Naive thymus-derived CD4-positive, alpha-beta T cell (primary cell): ENCODE measurements at places on chromosomes 2 and 18.

DNA sequence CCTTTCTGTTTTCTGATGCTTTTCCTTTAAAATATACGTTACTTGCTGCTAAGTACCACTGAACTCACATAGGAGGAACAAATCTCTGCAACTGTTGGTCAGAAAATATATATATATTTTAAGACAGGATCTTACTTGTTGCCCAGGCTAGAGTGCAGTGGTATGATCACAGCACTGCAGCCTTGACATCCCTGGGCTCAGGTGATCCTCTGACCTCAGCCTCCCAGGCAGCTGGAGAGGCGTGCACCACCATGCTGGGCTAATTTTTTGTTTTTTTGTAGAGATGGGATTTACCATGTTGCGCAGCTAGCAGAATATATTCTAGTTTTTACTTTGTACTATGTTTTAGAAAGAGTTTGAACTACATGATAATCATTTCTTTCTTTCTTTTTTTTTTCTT is 51.5 kb downstream of the EHBP1 start:
- DNase-seq: no peak

GRCh38 chr2:239727182-239727775 is 297.9 kb downstream of the NDUFA10 start:
- no peak for DNase-seq

GRCh38 chr18:6010284-6010683 is 115.0 kb upstream of the TMEM200C start:
- DNase-seq: no peak

- DNase-seq: no peak
Observed at GRCh38 chr18:30572214-30572613, 470.3 kb downstream of the DSC3 start.

DNA sequence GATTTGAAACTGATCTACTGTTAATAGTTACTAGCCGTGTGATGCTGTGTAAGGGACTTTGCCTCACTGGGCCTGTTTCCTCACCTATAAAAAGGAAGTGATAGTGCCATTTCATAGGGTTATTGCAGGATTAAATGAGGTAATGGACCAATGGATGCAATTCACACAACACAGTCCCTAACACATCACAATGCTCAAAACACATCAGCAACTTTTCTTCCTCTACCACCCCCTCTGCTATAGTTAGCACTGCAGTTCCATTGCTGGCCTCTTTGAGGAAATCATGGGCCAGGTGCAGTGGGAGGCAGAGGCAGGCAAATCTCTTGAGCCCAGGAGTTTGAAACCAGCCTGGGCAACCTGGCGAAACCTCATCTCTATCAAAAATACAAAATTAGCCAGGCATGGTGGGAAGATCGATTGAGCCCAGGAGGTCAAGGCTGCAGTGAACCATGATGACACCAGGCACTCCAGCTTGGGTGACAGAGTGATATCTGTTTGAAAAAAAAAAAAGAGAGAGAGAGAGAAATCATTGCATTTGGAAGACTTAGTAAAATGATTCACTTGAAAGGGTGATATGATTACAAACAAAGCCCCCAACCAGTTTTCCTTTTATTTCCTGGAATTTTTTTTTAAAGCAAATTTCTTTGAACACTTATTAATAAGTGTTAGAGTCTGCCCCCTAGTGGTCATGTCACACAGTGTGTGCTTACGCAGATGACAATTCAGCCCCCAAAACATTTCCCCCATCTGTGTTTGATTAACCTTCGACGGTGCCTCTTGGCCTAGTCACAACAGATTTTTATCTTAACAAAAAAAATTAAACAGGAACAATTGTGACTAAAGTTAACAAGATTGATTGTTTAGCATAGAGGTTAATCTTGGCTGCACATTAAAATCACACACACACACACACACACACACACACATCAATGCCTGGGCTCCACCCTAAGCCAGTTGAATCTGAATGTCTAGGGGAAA is 88.6 kb upstream of the BCL11A start:
- DNase-seq: peak; percentile 16

DNA sequence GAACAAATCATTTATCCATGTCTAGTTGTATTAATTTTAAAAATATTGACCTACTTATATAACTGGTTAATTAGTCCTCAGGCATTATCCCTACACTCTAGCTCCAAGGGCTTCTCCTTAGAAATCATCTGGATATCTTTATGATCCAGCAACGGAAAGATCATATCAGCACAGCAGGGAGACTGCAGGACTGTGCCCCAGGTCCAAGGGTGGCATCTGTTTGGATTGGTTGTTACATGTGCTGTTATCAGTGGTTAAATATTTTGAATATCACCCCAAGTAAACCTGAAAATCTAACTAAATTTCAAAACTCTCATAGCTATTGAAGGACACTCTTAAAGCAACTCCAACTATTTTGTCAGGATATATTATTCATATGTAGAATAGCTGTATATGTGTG is 556.2 kb upstream of the ZEB2 start:
- DNase-seq: no peak

DNA sequence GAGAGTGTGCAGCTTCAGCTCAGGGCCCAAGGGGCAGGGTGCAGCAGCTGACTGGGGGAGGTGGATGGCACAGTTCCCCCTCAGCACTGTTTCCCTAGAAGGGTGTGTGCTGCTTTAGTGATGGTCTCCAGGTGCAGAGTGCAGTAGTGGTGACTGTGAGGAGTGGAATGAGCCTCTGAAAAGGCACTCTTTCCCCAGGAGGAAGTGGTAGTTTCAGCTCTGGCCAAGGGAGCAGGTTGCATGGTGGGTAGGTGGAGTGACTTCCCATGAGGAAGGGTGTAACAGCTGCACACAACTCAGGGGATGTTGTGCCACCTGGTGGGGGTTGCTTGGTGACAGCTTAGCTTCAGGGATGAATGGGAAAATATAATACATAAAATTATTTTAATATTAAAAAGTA is 251.5 kb upstream of the NXPH2 start:
- no peak for DNase-seq

- no peak for DNase-seq
Observed at GRCh38 chr18:79525556-79526467, 130.1 kb downstream of the NFATC1 start.

- DNase-seq: no peak
Observed at GRCh38 chr2:226790431-226790830, 9.2 kb downstream of the IRS1 start.

DNA sequence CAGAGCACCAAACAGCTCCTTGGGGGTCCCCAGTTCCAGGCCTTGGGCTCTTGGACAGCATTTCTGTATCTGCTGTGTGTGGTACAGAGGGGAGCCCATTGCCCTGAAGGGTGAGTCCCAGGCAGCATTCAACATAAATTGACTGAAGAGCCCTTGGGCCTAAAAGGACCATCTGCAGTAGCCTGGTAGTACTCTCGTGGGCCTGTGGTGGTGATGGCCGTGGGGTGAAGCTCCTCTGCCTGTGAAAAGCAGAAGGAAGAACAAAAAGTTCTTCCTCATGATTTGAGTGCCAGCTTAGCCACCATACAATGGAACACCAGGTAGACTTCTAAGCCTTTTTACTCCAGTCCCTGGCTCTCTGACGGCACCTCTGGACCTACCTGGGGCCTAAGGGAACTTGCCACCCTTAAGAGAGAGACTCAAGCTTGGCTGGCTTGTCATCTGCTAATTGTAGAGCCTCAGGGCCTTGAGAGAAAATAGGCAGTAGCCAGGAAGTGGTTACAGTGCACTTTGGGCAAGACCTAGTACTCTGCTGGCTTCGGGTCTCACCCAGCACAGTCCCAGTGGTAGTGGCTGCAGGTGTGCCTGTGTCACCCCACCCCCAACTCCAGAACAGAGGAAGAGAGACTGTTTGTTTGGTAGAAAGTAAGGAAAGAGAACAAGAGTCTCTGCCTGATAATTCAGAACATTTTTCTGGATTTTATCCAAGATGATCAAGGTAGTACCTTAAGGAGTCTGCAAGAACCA is 84.6 kb upstream of the CERS6 start:
- DNase-seq: peak; percentile 11
